Brain (organoid and tissue), 16 donors: ENCODE measurements at places on chromosomes 12 and 14. TPM values are rescaled to one million over a fixed set of nuclear protein-coding genes. Genes with fewer than 3 reads are reported as not detected.

VSIG10 gene
- polyA plus RNA-seq, result 14.9 TPM

BMAL2 gene
- 4.1 TPM for polyA plus RNA-seq

DCAF11 gene
- polyA plus RNA-seq, result 125 TPM

NTN4 gene
- 2.6 TPM for polyA plus RNA-seq

FAIM2 gene
- polyA plus RNA-seq, result 213 TPM

TMEM179 gene
- polyA plus RNA-seq, result 69.2 TPM

RTN1 gene
- 674 TPM for polyA plus RNA-seq
